Osteocyte (in vitro differentiated cells): ENCODE measurements at places on chromosomes 4 and X. TPM values are rescaled to one million over a fixed set of nuclear protein-coding genes. Genes with fewer than 3 reads are reported as not detected.

DNA sequence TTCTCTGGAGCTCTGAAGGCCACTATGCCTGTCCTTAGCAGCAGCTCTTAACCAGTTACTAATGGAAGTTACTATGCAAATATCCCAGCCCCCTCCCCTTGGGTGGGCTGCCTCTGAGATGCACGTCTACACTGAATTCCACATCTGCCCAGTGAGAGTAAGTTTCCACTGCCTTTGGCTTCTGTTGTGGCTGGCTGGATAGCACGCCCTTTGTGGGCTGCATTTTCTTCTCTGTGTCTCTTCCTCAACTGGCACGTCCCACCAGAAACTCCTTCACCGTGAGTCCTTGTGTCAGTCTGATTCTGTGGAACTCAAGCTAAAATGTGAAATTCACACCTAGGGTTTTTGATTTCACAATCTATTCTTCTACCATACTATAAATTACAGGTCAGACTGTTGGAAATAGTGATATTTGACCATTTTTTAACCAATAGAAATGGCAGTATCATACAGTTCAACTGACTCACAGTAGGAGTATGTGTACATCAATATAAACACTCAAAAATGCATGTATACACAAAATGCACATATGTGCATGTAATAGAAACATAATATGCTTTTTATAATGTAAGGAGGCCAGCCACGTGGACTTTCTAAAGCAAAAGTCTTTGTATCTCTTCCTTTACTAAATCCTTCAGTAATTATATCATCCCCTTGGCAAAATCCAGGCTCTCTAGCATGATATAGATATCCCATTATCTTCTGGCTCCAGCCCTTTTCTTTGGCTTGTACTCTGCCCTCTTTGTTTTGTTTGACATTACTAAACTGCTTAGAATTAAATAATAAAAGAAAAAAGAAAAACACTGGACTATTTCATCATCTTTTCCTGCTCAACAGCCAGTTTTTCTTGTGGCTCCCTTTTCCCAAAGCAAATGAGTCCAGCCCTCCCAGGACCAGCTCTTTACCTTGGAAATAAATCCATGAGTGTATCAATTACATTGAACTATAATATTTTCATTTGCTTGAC lies 33.2 kb upstream of the LDB2 start:
- peak overlapping the region; percentile 10 for H3K27ac ChIP-seq
- DNase-seq: no peak
- peaks cover 5% of the 10 kb centered on the region for H3K27me3 ChIP-seq
- H3K4me3 ChIP-seq: no peak overlapping the region
- no peaks in the 10 kb centered on the region for H3K36me3 ChIP-seq

TLR10 gene
- not detected in 2 replicates for total RNA-seq

GRCh38 chr4:124017185-124017785 lies 620.7 kb downstream of the SPRY1 start:
- no peak overlapping the region for H3K27ac ChIP-seq
- no peak for DNase-seq
- H3K36me3 ChIP-seq: no peaks in the 10 kb centered on the region
- no peak overlapping the region for H3K4me3 ChIP-seq
- no peaks in the 10 kb centered on the region for H3K27me3 ChIP-seq
- H3K4me1 ChIP-seq: peaks cover 30% of the 10 kb centered on the region

DNA sequence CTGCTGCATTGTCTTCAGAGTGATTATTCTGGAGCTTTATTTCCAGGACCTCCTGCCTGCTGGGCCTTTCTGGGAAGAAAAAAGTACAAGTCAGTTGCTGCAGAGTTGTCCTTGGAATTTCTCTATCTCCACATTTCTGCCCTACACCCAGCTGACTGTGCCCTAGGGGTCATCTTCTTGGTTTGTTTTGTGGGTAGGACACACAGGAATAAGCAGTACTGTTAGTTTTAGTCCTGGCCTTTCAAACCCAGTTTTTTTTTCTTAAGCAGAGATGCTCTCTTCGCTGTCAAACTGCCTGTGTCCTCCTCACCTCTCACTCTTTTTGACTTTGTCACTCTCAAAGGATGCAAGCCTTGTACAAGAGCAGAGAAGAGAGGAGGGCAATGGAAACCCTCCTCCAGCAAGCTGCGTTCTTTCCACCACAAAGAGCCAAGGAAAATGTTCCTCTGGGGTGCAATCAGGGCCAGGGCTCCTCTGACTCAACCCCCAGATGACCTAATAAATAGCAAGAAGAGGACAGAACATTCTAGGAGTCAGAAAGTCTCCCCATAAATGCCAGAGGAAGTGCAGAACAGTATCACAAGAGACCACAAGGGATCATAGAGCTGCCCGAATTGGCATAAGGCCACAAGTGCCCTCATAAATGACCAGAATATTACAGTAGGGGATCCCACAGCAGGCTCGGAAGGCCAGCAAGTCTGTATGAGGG lies 186.2 kb downstream of the RCHY1 start:
- no peak overlapping the region for H3K4me3 ChIP-seq
- H3K27ac ChIP-seq: no peak overlapping the region
- no peak for DNase-seq
- peaks cover 22% of the 10 kb centered on the region for H3K27me3 ChIP-seq
- peaks cover 2% of the 10 kb centered on the region for H3K36me3 ChIP-seq

GRCh38 chrX:21933077-21933476 lies 7.4 kb upstream of the SMS start:
- H3K4me1 ChIP-seq: peaks cover 39% of the 10 kb centered on the region
- H3K27ac ChIP-seq: peak overlapping the region; percentile 98
- no peaks in the 10 kb centered on the region for H3K36me3 ChIP-seq
- H3K4me3 ChIP-seq: no peak overlapping the region

GRCh38 chr4:68630371-68630770 lies 40.1 kb downstream of the UGT2B15 start:
- no peak for DNase-seq
- no peak overlapping the region for H3K4me3 ChIP-seq
- H3K27ac ChIP-seq: no peak overlapping the region

SPINK2 gene
- total RNA-seq: not detected in 2 replicates

- H3K4me3 ChIP-seq: no peak overlapping the region
- no peak for DNase-seq
- H3K27ac ChIP-seq: no peak overlapping the region
- peaks cover 3% of the 10 kb centered on the region for H3K36me3 ChIP-seq
- H3K27me3 ChIP-seq: peaks cover 10% of the 10 kb centered on the region
Measured at GRCh38 chr4:8063974-8064563, 94.5 kb downstream of the ABLIM2 start.

GRCh38 chr4:103664436-103665075 lies 55.2 kb downstream of the TACR3 start:
- no peaks in the 10 kb centered on the region for H3K27me3 ChIP-seq
- H3K4me3 ChIP-seq: no peak overlapping the region
- H3K36me3 ChIP-seq: no peaks in the 10 kb centered on the region
- no peak overlapping the region for H3K27ac ChIP-seq

GRCh38 chrX:53795576-53795975 lies 109.1 kb upstream of the HUWE1 start:
- H3K36me3 ChIP-seq: no peaks in the 10 kb centered on the region
- H3K4me1 ChIP-seq: no peaks in the 10 kb centered on the region
- H3K27me3 ChIP-seq: peaks cover 4% of the 10 kb centered on the region
- no peak for DNase-seq
- no peak overlapping the region for H3K27ac ChIP-seq
- no peak overlapping the region for H3K4me3 ChIP-seq

GRCh38 chr4:121777625-121778024 lies 12.7 kb upstream of the SMIM43 start:
- H3K27me3 ChIP-seq: peaks cover 18% of the 10 kb centered on the region
- H3K27ac ChIP-seq: no peak overlapping the region
- no peak overlapping the region for H3K4me3 ChIP-seq
- no peaks in the 10 kb centered on the region for H3K4me1 ChIP-seq

DNA sequence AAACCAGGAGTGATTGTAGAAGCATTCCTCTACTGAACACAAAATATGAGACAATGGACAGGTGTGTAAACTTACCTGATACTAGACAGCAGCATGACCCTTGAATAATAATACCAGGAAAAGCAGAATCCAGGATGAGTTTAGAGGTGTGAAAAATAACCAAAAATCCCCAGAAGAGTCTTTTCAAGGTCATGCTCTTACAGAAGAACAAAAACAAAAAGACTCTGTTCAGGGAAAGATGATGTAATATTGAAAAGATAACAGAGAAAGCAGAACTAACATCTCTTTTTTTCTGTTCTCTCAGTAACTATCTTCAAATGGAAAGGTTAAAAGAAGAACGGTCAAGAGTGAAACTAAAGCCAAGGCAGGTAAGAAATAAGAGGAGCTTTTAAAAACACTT lies 14.0 kb upstream of the ARHGAP10 start:
- no peak overlapping the region for H3K27ac ChIP-seq
- no peaks in the 10 kb centered on the region for H3K36me3 ChIP-seq

SORBS2 gene
- 33.2 and 33.6 TPM in 2 replicates for total RNA-seq

DNA sequence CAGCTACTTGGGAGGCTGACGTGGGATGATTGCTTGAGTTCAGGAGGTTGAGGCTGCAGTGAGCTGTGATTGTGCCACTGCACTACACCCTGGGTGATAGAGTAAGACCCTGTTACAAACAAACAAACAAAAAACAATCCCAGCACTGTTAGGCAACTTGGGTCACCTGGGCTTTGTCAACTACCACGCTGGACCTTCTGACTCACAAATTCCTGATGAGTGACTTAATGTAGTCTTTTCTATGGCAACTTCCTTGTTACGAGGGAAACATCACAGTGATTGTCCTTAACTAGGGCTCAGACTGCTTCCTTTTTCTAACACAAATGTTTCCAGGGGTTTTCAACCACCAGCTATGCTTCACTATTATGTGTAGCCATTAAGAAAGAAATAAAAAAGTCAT lies 128.8 kb upstream of the GPC4 start:
- H3K27me3 ChIP-seq: no peaks in the 10 kb centered on the region
- no peak for DNase-seq
- no peaks in the 10 kb centered on the region for H3K36me3 ChIP-seq
- no peaks in the 10 kb centered on the region for H3K4me1 ChIP-seq
- no peak overlapping the region for H3K4me3 ChIP-seq

GRCh38 chr4:15963576-15963975 lies 601 bp upstream of the FGFBP2 start:
- no peak overlapping the region for H3K4me3 ChIP-seq
- no peaks in the 10 kb centered on the region for H3K36me3 ChIP-seq
- no peak for DNase-seq
- no peak overlapping the region for H3K27ac ChIP-seq
- peaks cover 8% of the 10 kb centered on the region for H3K4me1 ChIP-seq

DNA sequence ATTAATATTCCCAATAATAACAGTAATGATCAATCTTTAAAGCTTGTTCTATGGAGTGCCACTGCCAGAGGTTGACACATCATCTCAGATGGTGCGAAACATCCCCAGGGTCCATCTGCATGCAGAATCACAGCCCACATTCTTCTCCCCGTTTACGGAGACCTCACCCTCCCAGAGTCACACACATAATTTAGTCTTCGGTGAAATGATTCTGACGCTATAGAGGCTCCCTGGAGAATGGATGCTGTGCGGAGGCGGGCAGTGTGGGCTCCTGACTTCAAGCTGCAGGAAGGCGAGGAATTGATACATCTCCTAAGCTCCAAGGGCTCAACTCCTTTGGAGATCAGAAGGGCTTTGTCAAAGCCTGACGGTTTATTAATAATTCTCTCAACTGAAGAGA lies 11.0 kb upstream of the ARHGAP36 start:
- H3K36me3 ChIP-seq: no peaks in the 10 kb centered on the region
- no peak overlapping the region for H3K4me3 ChIP-seq
- no peak for DNase-seq
- H3K27ac ChIP-seq: no peak overlapping the region

- peaks cover 7% of the 10 kb centered on the region for H3K36me3 ChIP-seq
- peak overlapping the region; percentile 81 for H3K4me3 ChIP-seq
Measured at GRCh38 chrX:24026432-24026831, 554 bp downstream of the KLHL15 start.

CXCL5 gene
- total RNA-seq: 0.13 and 0.18 TPM in 2 replicates

DNA sequence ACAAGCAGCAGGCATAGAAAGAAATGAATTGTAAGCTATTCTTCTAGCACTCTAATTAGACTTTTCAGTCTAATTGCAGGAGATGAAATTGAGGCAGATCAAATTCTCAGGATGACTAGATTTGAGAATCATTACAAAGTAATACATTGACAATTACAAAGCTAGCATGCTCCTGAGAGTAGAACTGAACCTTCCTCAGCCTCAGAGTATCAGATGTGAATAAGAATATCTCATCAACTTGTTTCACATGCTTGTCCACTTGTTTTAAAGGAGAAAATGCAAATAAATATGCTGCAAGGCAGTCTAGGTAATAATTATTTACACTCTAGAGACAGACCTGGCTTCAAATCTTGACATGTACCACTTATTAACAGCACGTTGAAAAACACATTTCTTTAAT lies 491.0 kb upstream of the MAGEB2 start:
- no peaks in the 10 kb centered on the region for H3K27me3 ChIP-seq
- no peak for DNase-seq
- H3K36me3 ChIP-seq: no peaks in the 10 kb centered on the region
- no peaks in the 10 kb centered on the region for H3K4me1 ChIP-seq
- no peak overlapping the region for H3K27ac ChIP-seq
- no peak overlapping the region for H3K4me3 ChIP-seq

GRCh38 chr4:94892051-94892450 lies 134.3 kb downstream of the BMPR1B start:
- H3K4me3 ChIP-seq: no peak overlapping the region
- H3K27ac ChIP-seq: no peak overlapping the region
- H3K4me1 ChIP-seq: peaks cover 41% of the 10 kb centered on the region
- H3K36me3 ChIP-seq: no peaks in the 10 kb centered on the region

SOWAHB gene
- total RNA-seq: 0.75 and 0.91 TPM in 2 replicates

MUC7 gene
- not detected in 2 replicates for total RNA-seq

GPR173 gene
- total RNA-seq: 12.6 and 17.3 TPM in 2 replicates

DNA sequence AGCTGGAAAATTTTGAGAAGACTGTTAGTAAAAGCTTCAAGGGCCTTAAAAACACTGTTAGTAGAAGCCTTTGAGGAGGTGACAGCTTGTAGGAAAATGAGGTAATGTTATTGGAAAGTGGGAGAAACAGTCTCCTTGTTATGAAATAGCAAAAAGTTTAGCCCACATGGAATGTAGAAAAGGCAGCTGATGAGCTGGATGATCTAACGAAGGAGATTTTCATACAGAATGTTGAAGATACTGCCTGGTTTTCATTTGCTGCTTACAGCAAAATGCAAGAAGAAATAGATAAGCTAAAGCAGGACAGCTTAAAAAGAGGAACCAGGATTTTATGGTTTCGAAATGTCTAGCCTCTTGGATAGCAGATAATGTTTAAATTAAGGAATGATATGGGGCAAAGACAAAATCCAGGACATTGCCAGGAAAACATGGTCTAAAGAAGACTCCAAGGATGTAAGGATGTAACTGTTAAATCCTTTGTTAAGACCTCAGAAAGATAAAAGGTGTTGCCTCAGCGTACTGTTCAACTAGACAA lies 10.2 kb upstream of the STBD1 start:
- H3K27ac ChIP-seq: no peak overlapping the region
- H3K4me1 ChIP-seq: peaks cover 7% of the 10 kb centered on the region
- peaks cover 18% of the 10 kb centered on the region for H3K27me3 ChIP-seq

DNA sequence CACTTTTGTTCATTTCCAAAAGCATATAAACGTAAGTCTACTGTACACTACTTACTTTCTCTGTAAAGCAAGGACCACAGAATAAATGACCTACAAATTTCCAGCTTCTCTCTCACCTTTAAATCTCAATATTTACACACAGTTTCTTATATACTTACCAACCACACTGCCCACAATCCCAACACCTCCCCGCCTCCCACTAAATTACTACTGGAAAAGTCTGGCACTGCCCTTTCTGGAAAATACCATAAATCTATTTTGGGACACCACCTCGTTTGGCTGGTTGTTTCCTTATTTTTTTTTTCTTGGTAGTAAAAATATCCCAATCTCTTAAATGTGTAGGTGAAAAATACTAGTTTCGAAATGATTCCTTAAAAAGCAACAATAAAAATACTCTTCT lies 19.6 kb downstream of the FAT1 start:
- H3K27me3 ChIP-seq: no peaks in the 10 kb centered on the region
- H3K36me3 ChIP-seq: peaks cover 53% of the 10 kb centered on the region
- peak overlapping the region; percentile 94 for H3K27ac ChIP-seq
- peak overlapping the region; percentile 23 for H3K4me3 ChIP-seq
- DNase-seq: no peak
- peaks cover 72% of the 10 kb centered on the region for H3K4me1 ChIP-seq
